Activated naive CD8-positive, alpha-beta T cell treated with anti-CD3 and anti-CD28 coated beads for 36 hours (primary cell): ENCODE measurements at places on chromosomes 11 and 22.

DNA sequence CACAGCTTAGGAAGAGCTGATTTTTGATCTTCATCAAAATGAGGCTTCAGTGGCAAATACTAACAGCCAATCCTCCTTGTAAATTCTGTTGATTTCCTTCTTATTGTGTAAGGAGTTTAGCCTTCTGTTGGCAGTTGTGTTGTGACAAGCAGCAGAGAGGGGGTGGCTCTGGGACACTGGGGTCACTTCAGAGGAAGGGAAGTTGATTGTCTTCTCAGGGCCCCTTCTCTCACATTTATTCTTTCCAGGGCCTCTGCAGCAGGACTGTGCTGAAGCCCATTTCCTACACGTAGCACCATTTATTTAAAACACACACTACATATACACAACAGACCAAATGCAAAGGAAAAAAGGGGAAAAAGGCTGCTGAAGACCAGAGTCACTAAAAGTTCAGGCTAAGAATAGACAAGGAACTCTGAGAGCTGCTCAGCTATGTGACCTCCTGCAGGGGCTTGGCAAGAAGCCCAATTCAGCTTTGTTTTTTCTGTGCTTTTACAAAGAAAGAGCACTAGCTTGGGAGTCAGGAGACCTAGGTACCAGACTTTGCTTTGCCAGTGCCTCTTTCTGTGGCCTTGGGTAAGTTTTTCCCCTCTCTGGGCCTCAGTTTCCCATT lies 28.3 kb upstream of the UPB1 start:
- no peak for DNase-seq

DNA sequence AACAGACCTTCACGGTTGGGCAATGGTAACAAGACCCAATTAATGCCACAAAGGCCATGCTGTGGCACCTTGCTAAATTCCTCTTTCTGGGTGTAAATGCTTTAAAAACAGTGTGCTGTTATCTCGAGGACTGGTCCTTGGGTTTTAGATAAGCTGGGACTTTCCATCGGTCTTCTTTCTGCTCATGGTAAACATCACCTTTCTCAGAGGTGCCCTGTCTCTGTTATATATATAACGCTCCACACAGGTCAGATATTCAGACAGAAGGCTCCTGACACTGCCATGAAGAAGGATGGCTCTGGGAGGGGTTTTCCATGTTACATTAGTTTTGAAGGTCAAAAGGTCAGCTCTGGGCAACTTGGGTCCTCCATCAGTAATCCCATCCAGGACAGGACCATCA lies 151.6 kb downstream of the BBOX1 start:
- DNase-seq = no peak

DNA sequence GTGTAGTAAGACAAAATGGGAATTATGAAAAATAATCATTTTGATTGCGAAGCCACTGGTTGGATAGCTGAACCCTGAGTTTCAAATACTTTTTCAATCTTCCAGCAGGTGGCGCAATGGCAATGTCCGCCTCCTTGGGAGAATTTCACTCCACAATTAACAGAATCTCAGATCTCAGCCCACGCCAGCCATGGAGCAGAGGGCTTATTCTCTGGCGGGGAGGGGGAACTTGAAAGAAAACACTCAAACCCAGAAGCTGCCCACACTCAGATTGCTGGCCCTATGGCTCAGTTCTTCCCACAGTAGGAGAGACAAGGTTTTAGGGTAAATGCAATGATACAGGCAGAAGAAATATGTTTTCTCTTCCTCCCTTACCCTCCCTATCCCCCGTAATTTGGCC lies 38.7 kb upstream of the RCN1 start:
- DNase-seq = peak; percentile 18

DNA sequence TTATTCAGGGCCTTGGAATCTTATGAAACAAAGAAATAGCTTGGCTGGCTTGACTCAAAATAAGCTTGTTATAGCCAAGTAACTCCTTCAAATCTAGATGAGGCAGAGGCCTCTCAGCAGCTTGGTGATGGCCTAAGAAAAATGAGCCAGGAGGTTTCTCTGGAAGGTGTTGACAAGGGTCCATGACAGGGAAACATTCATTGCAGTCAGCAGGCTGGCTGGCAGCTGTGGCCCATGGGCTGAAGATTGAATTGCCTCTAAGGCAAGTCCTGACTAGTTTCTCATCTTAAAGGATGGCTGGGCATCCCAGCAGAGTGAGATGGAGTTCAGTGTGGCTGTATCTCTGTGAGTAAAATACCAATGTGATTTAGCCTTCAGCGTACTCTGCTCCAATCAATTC lies 441.0 kb downstream of the NELL1 start:
- no peak for DNase-seq

- no peak for DNase-seq
These were observed 331.1 kb upstream of the B3GAT1 start for GRCh38 chr11:134742956-134743819.

GRCh38 chr11:74345420-74345819 lies 34.0 kb upstream of the P4HA3 start:
- DNase-seq = no peak

DNA sequence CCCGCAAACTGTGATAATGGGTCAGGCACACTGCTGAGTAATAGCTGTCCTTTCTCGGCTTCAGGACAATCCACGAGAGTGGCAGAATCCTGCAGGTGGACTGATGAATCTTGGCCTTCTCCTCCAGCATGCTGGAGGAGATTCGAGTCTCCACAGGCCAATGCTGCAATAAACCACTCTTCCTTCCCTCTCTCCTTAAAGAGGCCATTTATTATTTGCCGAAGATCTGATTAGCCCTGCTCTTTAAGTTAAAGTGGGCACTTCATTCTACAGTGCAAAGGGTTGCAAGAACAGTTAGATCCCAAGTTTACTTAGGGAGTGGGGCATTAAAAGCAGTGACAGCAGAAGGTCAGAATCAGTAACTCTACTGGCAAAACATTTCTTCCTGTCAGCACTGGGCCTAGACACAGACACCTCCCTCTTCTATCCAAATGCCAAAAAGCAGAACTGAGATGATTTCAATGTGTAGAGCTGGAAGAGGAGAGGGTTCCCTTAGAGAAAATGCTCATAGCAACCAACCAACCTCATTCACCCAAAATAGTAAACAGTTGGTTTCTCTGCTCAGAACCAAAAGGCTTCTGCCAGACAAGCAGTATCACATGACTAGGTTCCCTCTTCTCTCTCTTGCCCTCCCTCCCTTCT lies 121.7 kb downstream of the SGSM3 start:
- DNase-seq = no peak

DNA sequence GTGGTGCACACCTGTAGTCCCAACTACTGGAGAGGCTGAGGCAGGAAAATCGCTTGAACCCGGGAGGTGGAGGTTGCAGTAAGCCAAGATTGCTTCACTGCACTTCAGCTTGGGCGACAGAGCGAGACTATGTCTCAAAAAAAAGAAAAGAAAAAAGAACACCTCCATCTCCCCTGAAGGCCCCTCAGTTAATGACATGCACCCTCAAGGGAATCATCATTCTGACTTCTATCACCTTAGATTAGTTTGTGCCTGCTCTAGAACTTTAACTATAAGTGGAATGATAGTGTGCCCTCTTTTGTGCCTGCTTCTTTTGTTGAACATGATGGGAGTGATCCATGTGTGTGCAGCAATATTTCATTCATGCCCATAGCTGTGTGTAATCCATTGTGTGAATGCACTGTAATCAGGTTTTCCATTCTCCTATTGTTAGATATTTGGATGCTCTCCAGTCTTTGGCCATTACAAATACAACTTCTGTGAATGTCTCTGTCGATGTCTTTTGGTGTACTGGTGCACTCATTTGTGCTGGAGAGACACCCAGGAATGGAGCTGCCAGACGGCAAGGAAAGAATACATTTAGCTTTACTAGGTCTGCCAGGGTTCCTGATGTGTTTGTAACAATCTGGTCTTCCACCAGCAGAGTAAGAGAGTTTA lies 883 bp upstream of the VPREB3 start:
- DNase-seq = no peak

GRCh38 chr11:779955-780532 lies 2.8 kb upstream of the GATD1 start:
- DNase-seq = no peak

- no peak for DNase-seq
These were observed 607.3 kb upstream of the CADM1 start for GRCh38 chr11:116111546-116111945.

DNA sequence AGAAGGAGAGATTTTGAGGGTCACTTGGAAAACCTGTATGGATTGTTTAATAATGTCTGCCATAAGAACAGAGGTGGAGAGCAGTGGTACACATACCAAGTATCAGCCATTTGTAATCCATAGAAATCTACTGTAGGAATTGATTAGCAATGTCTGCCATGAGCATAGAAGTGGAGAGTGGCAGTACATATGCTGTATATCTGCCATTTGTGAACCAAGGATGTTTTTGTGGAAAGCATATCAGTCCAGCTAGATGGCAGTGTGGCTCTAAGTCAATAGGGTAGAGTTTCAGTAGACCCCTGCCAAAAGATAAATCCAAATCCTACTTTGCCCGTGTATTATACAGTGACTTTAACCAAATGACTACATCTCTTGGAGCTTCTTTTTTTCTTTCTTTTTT lies 82.9 kb upstream of the SEZ6L start:
- no peak for DNase-seq
